ENCODE measurements at places on chromosomes 16 and 17.
A peak's percentile ranks its signal among the peaks of the same experiment; 100 is the strongest.

DNA sequence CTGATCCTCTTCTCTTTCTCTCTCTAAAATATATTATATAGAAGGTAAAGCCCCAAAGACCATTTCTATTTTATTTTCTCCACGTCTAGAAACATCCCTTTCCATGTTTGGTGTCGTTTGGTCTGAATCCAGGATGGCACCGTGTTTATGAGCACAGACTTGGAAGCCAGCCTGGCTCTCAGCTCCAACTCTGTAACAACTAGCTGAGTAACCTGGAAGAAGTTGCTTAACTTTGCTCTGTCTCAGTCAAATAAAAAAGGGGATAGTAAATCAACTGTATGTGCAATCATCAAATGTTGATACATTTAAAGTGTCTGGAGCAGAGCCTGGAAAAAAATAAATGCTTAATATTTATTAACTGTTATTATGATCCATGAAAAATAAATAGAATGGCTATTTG lies 249.8 kb upstream of the MAF start:
- no peak for DNase-seq

GRCh38 chr16:2092256-2092620 lies 43.5 kb downstream of the PKD1 start:
- DNase-seq = no peak

- DNase-seq = peak; percentile 52
These were observed 59.5 kb upstream of the NOL11 start for GRCh38 chr17:67658265-67658664.

GRCh38 chr17:4185656-4186055 lies 42.7 kb downstream of the CYB5D2 start:
- DNase-seq = no peak

DNA sequence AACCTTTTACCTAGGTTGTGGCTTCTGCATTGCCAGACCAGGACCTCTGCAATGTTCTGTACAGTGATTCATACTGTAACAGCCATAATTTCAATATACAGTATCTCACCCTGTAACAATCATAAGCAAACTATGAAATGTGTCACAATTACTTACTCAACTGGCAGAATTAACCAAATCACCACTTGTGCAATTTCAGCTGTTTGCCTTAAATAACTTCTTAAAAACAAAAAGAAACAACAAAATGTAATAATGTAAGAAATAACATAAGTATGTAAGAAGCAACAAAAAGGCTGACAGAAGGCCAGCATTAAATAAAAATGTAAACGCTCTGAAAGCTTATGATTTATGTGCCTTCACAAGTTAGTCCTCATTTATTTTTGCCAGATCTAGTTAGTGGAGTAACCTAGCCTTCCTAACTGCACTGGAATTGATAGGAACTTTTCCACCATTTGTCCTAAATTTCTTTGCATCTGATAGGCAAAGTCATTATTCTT lies 96.9 kb downstream of the SKAP1 start:
- DNase-seq = peak; percentile 43

- DNase-seq = no peak
These were observed 6.1 kb downstream of the HDAC5 start for GRCh38 chr17:44117351-44117750.

- DNase-seq = no peak
These were observed 51.5 kb upstream of the FASN start for GRCh38 chr17:82149401-82150099.

- peak; percentile 91 for DNase-seq
These were observed 9.4 kb downstream of the MAP3K14 start for GRCh38 chr17:45307290-45308015.

GRCh38 chr17:4788159-4788806 lies 481 bp upstream of the GLTPD2 start:
- no peak for DNase-seq

- DNase-seq = peak; percentile 86
These were observed 89.9 kb downstream of the IRF8 start for GRCh38 chr16:85988723-85989313.

DNA sequence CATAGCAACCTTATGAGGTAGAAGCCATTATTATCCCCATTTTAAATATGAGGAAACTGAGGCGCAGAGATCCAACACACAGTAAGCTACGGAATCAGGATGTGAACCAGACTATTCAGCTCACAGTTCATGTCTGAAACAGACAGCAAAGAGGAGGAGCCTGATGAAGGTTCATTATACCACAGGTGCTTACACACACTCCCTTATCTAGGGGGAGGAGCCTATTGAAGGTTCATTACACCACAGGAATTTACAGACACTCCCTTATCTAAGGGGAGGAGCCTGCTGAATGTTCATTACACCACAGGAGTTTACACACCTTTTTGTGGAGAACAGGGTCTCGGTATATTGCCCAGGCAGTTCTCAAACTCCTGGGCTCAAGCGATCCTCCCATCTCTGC lies 21.9 kb downstream of the C16orf95 start:
- peak; percentile 49 for DNase-seq

DNA sequence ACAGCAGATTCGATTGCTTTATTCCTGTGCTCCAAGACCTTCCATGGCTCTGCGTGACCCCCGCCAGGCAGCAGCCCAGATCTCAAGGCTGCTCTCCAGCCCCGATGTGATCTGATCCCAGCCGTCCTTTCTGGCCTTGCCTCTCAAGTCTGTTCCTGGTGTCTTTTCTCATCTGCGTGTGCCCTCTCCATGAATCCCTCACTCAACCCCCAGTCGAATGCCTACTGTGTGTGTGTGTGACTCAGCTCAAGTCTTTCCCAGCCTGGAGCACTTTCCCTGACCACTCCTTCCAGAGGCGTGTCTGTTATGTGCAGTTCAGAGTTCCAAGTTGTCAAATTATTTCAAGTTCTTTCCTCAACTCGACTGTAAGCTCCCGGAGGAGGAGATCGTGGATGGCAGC lies 64.0 kb downstream of the MRM1 start:
- no peak for DNase-seq

DNA sequence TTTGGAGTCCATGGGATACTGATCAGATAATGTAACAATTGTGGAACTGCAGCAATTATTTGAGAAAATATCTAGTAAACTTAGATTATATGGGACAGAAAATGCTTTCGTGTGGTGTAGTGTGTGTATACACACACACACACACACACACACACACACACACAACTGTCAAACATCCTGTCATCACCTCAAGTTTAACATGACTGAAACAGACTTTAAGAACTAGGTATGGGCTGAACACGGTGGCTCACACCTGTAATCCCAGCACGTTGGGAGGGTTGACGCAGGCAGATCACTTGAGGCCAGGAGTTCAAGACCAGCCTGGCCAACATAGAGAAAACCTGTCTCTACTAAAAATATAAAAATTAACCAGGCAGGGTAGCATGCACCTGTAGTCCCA lies 544 bp upstream of the EVI2A start:
- no peak for DNase-seq

- no peak for DNase-seq
These were observed 2.6 kb downstream of the KIFC3 start for GRCh38 chr16:57799600-57800199.

GRCh38 chr17:9371019-9371418 lies 204.6 kb downstream of the STX8 start:
- DNase-seq = peak; percentile 16

- DNase-seq = no peak
These were observed 11.8 kb downstream of the GGA3 start for GRCh38 chr17:75249564-75249963.

DNA sequence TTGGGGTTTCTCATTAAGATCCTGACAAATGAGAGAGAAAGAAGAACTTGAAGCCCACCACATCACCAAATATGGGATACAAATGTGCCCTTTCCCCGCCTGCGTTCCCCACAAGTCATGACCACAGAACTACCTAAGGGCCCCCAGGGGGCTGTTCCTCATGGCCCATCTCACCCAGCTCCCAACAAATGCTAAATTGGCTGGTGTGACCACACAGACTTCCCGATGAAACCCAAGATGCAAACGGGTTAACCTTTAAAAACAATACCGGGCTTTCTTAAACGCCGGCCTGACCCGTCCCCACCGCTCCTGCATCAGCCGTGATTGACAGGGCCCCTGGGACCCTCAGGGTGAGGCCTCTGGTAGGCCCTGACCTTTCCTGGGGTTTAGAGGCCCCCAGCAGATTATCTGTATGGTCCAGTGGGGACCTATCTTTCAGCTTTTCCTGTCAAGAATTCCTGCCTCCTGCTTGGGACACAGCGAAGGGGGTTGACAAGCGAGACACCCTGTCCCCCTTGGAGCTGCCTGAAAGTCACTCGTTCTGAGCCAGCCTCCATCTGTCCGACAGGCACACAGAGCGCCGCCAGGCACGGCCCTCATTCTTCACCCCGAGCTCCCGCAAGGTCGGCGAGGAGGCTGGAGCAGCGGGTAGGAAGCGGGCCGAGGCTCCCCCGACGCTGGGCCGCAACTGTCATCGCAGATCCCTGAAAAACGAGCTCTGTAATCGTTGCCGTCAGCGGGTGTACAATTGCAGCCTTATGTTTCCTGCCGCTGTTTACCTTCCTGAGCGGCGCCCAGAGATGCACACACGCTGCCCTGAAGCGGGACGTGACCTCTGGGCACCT lies 300.1 kb downstream of the FOXL1 start:
- no peak for DNase-seq

- no peak for DNase-seq
These were observed 1.4 kb upstream of the TBC1D24 start for GRCh38 chr16:2473446-2473926.

DNA sequence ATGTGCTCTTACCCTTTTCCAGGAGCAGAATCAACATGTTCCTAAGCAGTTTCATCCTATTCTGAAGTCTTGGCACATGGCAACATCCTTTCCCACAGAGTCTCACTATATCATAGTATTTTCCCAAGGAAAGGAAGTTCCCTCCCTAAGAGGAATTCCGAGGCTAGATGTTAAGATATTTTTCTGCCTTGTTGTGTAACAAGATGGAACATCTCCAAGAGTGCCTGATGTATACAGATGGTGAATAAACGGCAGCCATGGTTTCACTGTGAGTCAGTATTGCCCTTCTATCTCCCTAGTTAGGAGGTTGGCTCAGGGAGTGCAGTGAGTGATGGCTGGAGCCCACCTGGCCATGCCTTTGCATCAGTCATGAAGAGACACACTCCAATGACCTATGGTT lies 48.2 kb downstream of the SPACA3 start:
- DNase-seq = no peak

GRCh38 chr17:38416840-38417209 lies 11.4 kb upstream of the ARHGAP23 start:
- no peak for DNase-seq

- no peak for DNase-seq
These were observed 4.6 kb upstream of the ICAM2 start for GRCh38 chr17:64024781-64025731.

DNA sequence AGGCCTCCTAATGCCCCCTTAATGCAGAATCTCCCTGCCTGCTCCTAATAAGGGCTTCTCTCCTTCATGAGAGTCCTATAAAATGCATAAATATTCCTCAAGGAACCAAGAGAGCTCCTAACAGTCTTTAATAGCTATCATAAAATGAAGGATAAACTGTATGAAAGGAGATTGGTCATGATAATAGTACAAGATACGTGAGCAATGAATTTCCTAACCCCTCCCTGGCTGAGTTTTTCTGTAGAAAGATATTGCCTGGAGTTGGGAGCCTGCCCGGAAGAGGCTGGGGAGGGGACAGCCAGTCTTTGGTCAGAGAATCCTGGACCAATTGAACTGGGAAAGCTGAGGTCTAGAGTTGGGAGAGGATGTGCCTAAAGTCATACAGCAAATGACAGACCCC lies 321.9 kb upstream of the CDH5 start:
- no peak for DNase-seq

DNA sequence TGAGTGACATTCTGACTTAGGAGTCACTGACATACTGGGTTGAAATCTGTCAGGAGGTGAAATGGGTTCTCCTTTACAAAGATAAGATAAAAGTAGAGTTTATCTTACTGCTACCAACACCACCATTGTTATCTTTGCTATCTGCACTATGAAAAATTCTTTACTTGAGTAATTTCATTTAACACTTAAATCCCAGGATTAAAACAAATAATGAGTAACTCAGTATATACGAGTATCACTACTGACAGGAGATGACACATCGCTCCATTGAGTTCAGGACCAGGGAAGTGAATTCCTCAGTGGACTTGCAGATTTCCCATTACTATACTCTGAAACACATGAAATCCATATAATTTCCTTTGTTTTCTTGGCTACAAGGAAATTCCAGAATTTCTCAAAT lies 242.1 kb upstream of the NLRP1 start:
- DNase-seq = no peak

DNA sequence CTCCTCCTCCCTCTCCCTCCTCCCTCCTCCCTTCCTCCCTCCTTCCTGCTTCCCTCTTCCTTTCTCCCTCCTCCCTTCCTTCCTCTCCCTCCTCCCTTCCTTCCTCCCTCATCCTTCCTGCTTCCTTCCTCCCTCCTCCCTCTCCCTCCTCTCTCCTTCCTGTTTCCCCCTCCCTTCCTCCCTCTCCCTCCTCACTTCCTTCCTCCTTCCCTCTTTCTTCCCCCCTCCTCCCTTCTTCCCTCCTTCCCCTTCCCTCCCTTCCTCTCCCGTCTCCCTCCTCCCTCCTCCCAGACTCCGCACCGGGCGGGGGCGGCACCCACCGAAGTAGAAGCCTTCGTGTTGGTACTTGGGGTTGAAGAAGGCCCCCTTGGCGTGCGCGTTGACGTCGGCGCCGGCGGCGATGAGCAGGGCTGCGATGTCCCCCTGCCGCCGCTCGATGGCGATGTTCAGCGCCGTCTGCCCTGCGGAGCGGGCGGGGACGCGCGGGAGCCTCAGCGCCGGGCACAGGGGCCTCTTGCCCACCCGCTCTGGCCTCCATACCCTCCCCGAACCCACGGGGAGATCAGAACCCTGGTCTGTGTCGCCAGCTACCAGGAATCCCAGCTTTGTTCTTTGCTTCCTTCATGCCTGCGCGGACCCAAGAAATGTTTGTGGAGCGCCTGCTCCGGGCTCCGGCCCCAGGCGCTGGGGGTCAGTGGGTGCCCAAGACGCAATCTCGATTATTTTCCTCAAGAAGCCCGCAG lies 22.2 kb downstream of the TRPV3 start:
- DNase-seq = peak; percentile 87

- DNase-seq = no peak
These were observed 109.7 kb upstream of the CLEC3A start for GRCh38 chr16:77912617-77913016.

DNA sequence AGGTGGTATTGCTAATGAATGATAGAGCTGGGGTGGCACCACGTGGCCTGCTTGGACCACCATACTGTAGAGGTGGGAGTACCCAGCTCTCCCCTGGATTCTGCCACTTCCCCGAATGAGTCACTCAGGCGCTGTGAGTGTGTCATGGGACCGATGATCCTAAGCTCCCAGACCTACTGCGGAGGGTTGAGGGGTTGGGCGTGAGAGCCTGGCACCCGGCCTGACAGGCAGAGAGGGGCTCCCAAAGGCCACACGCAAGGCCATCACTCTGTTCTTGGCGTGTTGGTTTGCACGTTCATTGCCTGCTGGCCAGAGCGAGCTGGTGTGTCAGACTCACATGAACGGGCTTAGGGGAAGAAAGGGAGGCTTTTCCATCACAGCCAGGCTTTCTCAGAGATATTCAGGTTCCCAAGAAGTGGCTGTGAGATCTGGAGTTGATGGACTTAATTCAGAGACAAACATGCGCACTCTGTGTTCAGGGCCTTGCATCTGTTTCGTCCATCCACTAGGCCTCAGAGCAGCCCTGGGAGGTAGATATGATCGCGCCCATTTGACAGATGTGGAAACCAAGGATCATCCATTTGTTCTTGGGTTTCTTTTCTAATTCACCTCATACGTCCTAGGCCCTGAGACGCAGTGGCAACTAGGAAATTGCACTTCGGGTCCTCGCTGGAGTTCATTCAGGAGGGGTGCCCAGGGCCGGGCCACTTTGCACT lies 41.4 kb downstream of the CMIP start:
- DNase-seq = no peak

- no peak for DNase-seq
These were observed 939.9 kb upstream of the SOX9 start for GRCh38 chr17:71180801-71181385.

Data from GM12865 (cell line).